Colonic mucosa (tissue), 4 donors: ENCODE measurements at places on chromosomes 5 and 9. TPM values are rescaled to one million over a fixed set of nuclear protein-coding genes. Genes with fewer than 3 reads are reported as not detected.

DNA sequence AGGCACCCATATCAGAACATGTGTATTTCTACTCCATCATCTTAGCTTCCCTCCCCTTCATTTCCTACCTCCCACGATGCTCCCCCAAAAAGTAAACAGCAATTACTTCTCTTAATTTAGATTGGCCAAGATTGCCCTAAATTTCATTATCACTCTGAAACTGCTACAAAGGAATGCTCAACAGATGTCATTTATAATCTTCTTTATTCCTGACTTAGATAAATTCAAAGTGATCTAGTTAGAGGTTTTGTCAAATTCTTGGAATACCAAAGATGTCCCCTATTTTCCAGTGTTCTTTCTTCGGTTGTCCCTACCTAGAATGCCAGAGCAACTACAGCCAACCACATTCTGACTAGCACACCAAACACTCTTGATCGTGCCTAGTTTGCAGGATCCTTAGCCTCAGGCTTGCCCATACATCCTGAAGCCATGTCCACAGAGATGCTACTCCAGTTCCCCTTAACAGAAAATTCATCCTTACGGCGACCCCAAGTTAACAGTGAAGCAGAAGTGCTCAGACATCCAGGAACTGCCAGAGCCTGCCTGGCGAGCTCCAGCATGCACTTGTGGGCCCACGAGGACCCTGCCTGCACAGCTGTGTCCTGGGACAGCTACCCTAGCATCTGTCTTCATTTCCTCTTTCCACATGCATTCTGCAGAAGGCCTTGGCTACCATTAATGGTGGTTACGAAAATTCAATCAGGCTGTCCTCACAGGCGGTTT, 31.6 kb downstream of the DAP start:
- H3K4me1 ChIP-seq = no peaks in the 10 kb centered on the region
- H3K4me3 ChIP-seq = no peak overlapping the region
- no peak overlapping the region for H3K27ac ChIP-seq
- no peaks in the 10 kb centered on the region for H3K27me3 ChIP-seq
- no peak for DNase-seq

C9orf50 gene
- not detected for total RNA-seq

OR1Q1 gene
- not detected for total RNA-seq

- DNase-seq = no peak
- no peaks in the 10 kb centered on the region for H3K27me3 ChIP-seq
- no peak overlapping the region for H3K27ac ChIP-seq
- H3K4me3 ChIP-seq = no peak overlapping the region
- H3K36me3 ChIP-seq = no peaks in the 10 kb centered on the region
Observed at GRCh38 chr5:64653766-64654560, 36.3 kb upstream of the SHISAL2B start.

DNA sequence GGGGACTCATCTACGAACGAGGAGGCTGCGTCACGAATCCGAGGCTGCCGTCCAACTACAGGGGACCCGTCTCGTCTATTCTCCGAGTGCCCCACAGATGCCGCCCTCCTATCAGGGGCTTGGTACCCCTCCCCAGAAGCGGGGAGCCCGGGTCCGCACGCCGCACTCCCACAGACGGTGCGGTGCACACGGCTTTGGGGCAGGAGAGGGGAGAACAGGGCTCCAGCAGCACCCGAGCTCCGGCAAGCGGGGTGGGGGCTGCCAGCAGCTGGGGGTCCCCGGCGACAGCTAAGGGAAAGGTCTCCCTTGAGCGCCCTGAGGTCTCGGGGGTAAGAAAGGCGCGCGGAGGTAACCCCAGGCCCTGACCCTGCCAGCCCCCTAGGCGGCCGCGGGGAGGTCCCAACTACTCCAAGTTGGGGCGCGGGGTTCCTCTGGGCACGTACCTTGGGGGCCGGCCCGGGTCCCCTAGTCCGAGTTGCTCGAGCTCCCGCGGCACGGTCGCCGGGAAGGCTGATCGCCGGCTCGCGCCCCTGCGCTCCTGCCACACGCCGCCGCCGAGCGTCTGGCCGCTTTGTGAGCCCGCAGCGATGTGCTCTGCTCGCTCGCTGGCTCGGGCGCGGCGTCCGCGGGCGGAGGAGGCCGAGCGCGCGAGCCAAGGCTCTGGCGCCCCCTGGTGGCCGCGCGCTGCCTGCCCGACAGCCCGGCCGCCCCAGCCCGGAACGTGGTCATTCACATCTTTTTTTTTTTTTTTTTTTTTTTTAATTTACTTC, at the start of gene SPOCK1:
Gene SPOCK1, minus strand, starts transcription at position 591 of the 770 bp plus-strand sequence.
- peak within 1 kb of the TSS; percentile 28 for H3K4me3 ChIP-seq
- DNase-seq = peak; percentile 50
- no peak within 1 kb of the TSS for H3K27ac ChIP-seq
- no peaks in the 10 kb centered on the region for H3K36me3 ChIP-seq

DNA sequence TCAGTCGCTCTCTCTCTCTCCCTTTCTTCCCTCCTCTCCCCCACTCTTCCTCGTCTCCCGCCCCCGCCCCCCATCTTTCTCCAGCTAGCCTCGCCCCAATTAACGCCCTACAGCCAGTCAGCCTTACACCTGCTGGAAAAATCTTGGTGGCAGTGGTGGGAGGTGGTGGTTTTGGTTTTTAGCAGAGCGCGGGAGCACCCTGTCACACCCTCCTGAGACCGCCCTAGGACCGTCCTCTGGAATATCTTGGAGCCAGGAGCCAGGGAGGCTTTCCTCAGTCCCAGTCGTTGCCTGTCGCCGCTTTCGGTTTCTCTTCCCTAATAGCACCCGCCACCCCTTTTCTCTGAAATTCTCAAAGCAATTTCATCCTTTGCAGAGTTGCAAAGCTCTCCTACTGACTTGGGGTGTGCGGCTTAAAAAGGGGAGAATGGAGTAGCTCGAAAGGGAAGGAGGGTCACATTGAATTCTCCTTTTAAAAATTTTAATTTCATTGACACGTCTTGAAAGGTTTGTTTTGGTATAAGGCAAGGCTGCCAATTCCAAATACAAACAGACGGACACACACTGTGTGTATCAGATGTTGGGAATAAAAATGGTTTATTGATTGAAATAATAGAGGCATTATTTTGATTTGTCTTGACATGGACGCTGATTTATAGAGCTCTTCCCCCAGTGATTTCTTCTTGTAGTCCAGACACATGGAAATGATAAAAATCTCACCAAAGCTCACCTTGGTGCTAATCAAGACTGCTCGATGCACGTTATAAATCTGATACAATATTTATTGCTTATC, 301.3 kb downstream of the PARP8 start:
- H3K4me1 ChIP-seq = no peaks in the 10 kb centered on the region
- no peaks in the 10 kb centered on the region for H3K36me3 ChIP-seq
- peak; percentile 32 for DNase-seq
- H3K27ac ChIP-seq = peak overlapping the region; percentile 37

UNC13B gene
- 56.1 TPM for total RNA-seq

DNA sequence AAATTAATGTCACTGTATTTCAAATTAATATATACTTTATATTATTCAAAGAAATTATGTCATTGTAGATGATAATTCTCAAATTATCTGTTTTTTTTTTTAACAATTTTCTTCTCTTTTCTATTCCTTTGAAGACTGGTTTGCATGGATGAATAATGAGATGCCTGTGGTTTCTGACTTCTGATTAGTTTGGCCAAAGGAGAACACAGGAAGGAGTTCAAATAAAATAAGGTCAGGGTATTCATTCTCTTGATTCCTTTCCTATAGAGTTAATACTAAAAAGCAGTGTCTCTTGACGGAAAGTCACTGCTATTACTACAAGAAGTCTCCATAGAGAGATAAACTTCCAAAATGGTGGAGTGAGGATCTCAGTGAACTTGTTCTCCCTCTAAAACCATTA, 279.6 kb upstream of the FTMT start:
- DNase-seq = no peak
- H3K4me1 ChIP-seq = no peaks in the 10 kb centered on the region
- no peak overlapping the region for H3K27ac ChIP-seq
- H3K27me3 ChIP-seq = no peaks in the 10 kb centered on the region
- H3K36me3 ChIP-seq = no peaks in the 10 kb centered on the region

GRCh38 chr5:30069441-30070263, 1123.8 kb upstream of the CDH6 start:
- H3K27ac ChIP-seq = no peak overlapping the region
- no peaks in the 10 kb centered on the region for H3K4me1 ChIP-seq
- H3K27me3 ChIP-seq = no peaks in the 10 kb centered on the region
- DNase-seq = no peak
- H3K36me3 ChIP-seq = no peaks in the 10 kb centered on the region
